ENCODE measurements at places on chromosomes 2 and 18.

- DNase-seq = no peak
Measured at GRCh38 chr2:28252311-28252710, 140.3 kb upstream of the FOSL2 start.

DNA sequence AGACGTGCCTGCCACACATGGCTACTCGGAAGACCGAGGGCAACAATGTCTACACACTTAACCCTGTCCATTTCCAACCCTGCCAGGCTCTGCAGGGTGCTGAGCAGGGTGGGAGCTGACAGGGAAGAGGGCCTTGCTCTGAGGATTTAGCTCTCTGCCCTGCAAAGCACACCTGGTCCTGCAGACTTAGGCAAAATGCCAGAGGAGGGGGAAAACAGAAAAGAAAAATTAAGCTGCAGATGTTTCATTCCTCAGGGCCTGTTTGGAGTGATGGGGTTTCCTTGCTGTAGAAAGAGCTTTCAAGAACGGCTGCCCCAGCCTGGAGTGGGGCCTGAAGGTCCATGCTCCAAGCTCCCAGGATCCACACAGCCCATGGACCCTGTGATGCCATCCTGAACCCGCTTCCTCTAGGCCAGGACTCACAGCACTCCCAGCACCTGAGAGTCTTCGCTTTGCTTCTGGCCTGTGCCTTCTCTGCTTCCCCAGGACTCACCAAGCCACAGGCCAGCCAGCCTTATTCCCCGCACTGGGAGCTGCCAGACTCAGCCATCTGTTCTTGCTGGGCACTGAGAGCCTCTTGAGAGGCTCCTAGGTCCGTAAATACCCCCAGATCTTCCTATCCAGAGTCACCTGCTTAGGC lies 9.1 kb upstream of the TEX51 start:
- no peak for DNase-seq

DNA sequence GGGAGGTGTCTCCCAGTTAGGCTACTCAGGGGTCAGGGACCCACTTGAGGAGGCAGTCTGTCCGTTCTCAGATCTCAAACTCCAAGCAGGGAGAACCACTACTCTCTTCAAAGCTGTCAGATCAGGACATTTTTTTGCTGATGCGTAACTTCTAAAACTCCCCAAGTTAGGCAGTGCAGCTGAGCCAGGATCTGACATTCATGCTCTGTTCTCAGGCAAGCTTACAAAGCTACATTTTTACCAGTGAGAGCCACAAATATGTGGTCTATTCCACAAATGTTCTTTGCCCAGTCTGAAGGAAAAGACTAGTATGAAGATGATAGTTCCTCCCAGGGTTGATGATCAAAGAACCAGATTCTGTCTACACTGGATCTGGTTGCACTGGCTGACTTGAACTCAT lies 184.1 kb downstream of the MTCL1 start:
- no peak for DNase-seq

- no peak for DNase-seq
Measured at GRCh38 chr2:217840522-217840921, 162.3 kb downstream of the TNS1 start.

DNA sequence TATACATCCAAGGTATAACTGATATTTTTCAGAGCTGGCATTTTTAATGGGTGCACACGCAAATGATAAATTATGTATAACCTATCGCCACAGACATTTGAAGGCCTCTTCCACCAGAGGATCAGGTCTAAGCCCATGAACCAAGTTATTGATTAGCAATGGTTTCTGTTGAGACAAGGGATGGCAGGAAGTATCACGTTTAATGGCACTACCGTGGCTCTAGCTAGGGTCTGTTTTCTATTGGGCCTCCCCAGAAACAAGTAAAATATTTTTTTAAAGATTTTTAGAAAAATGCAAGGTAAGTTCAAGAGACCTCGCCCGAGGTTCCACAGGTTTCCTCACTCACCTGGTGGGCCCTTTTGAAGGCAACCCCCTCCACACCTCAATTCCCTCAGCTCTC lies 667 bp downstream of the GFPT1 start:
- DNase-seq = no peak

GRCh38 chr2:3179626-3180025 lies 198.0 kb downstream of the EIPR1 start:
- no peak for DNase-seq

- DNase-seq = no peak
Measured at GRCh38 chr2:219598308-219599078, 836 bp downstream of the STK11IP start.

DNA sequence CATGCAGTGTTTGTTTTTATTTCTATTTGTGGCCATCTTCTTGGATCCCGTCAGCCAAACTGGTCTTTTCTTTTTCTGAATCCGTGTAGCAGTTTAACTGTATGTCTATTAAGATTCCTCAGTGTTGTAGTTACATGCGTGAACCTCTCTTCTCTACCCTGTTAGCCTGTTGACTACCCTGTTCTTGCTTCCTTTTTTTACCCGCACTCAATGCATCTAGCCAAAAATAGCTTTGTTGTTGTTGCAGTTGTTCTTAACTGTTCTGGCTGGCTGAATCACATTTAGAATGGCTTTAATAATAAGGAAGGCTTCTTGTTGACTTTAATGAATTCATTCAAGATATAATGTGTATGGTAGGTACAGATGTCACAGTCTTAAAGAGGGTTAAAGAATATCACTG lies 137.1 kb downstream of the LCLAT1 start:
- DNase-seq = no peak

DNA sequence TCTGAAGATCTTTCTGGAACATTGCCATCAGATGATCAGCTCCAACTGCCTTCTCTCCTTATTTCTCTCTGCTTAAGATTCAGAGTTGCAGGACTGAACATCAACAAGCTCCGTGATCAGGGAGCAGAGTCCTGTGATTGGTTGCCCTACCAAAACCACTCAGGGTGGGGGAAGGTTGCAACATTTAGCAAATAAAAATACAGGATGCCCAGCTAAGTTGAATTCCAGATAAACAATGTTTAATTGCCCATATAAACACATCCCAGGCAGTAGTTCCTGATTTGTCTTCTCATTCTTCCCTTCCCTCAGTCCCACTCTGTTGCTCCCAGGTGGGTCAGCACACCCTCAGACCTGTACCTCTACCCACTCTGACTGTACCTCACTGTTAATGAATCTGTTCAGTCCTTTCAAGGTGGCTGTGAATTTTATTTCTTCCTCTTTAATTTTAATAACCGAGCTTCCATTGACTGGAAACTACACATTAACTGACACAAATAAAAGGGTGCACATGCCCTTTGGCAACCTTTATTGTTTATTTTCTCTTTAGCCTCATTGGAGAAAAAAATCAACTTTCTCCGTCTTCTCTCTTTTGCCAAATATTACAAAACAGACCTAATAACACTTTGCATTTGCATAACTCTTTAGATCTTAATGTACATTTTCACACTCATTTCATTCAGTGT lies 167.1 kb upstream of the PKDCC start:
- no peak for DNase-seq

GRCh38 chr2:239230318-239231052 lies 170.3 kb downstream of the HDAC4 start:
- DNase-seq = no peak

- DNase-seq = no peak
Measured at GRCh38 chr2:184351126-184351525, 247.2 kb upstream of the ZNF804A start.

DNA sequence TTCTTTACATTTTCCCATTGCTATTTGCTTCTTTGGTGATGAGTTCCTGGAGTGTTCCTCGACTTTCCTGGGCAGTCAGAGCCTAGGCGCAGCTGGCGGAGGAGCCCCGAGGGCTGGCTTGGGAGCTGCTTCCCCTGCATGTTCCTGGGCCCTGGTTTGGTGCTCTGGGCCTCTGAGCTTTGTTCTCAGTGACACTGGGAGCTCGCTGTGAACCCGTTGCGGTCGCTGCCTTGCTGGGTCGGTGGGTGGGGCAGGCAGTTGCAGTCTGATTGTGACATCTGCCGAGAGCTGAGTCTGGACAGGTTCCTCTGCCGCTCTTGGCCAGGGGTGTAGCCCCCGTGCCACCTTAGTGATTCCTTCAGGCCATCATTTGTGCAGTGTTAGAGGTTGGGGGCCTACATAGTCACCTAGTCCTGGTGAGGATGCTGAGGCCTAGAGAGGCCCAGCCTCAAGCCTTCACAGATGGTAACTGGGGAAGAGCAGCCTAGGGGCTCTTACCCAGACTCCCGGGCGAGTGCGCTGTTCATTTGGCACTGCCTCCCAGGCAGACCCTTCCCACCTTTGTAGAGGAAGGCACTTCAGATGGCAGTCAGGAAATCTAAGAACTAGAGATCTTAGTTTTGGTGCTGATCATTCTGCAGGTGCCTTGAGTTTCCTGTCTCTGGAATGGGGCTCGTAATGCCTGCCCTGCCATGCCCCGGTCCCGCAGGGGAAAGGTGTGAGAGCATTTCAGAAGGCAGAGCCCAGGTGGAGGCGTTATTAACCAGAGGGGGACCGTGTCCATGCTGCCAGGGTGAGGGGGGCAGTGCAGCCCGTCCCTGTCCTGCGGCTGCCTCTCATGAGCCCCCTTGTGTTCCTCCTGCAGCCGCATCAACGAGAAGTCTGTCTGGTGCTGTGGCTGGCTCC lies 8.4 kb downstream of the ASB1 start:
- no peak for DNase-seq

- no peak for DNase-seq
Measured at GRCh38 chr2:152738438-152738837, 20.0 kb downstream of the ARL6IP6 start.

GRCh38 chr2:102520009-102520408 lies 47.0 kb downstream of the SLC9A4 start:
- DNase-seq = no peak

Measured in T follicular helper cell (primary cell).